Activated CD4-positive, CD25-positive, alpha-beta regulatory T cell treated with anti-CD3 and anti-CD28 coated beads, Interleukin-2, amount 50 U/mL, for 16 hours (primary cell): ENCODE measurements at places on chromosomes 2 and 18.

GRCh38 chr18:49728542-49728941 lies 84.8 kb downstream of the ACAA2 start:
- DNase-seq = no peak

DNA sequence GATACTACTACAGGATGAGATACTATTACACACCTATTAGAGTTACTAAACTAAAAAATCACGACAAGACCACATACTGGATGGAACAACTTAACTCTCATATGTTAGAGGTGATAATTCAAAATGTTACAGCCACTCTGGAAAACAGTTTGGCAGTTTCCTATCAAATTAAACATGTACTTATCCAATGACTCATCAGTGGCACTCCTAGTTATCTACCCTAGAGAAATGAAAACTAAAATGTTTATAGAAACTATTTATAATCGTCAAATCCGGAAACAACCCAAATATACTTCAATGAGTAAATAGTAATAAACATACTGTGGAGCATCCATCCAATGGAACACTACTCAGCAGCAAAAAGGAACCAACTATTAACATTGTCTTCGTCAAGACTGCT lies 137.0 kb upstream of the RBBP8 start:
- no peak for DNase-seq

DNA sequence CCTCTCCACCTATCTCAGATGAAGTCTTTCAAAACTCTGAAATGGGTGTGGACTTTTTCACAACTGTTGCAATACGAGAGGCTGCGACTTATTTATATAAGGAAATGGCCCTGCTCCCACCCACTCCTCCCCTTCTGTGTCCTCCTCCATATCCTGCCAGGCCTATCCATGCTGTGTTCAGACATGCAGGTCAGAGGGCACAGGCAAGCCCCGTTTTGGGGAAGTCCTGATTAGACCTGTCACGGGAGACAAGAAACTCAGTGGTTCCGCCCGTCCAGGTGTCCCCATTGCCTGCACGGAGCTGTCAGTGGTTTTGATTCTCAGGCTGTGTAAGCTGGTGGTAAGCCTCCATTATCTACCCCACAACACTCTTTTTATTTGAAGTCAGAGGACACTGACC lies 99.6 kb upstream of the MGAT5 start:
- no peak for DNase-seq

GRCh38 chr2:148819019-148819585 lies 55.9 kb upstream of the KIF5C start:
- DNase-seq = no peak

DNA sequence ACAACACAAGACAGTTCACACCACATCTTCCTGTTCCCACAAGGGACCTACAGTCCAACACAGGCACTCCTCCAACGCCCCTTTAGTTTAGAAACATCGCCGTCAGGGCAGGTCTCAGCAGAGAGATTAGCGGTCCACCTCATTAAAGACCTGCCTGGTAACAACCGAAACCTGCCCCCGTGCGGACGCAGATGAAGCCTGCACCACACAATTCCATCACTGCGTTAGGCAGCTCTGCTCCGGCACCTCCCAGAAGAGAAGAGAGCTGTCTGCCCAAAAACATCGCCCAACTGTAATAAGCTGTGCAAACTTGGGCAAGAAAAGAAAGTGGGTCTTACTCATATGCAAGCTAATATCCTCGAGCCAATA lies 32.7 kb downstream of the ZNF516 start:
- no peak for DNase-seq

GRCh38 chr2:236956031-236956618 lies 129.6 kb upstream of the COPS8 start:
- DNase-seq = no peak

DNA sequence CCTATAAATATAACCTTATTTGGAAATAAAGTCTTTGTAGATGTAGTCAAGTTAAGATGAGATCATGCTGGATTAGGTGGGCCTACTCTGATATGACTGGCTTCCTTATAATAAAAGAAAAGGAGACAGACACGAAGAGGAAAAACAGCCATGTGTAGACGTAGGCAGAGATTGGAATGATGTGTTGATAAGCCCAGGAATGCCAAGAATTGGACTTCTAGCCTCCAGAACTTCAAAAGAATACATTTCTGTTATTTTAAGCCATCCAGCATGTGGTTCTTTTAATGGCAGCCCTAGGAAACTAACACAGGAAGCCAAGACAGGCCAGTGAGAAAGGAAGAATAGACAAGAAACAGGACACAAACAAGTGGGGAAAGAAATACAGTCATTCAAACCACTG lies 68.6 kb downstream of the NYAP2 start:
- no peak for DNase-seq

GRCh38 chr2:226352941-226353560 lies 446.6 kb downstream of the IRS1 start:
- no peak for DNase-seq

- no peak for DNase-seq
Observed at GRCh38 chr2:96685577-96686459, 43.3 kb downstream of the FER1L5 start.

DNA sequence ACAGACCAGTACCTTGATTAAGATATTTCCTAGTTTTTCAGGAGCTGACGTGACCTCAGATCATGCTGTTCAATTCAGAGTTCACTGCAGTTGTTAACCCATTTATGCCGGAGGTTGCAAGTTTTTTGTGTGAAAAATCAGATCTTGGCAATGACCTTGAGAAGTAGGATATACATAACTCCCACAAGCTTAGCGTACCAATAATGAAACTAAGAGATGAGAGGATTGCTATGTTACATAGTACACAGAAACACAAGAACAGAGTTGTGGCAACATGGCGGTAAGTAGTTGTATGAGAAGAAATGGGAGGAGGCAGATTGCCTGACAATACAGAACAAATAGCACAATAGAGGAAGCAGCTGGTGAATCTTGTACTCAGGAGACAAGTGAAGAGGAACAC lies 39.1 kb downstream of the PPIG start:
- no peak for DNase-seq

- no peak for DNase-seq
Observed at GRCh38 chr18:79522451-79523205, 126.9 kb downstream of the NFATC1 start.

DNA sequence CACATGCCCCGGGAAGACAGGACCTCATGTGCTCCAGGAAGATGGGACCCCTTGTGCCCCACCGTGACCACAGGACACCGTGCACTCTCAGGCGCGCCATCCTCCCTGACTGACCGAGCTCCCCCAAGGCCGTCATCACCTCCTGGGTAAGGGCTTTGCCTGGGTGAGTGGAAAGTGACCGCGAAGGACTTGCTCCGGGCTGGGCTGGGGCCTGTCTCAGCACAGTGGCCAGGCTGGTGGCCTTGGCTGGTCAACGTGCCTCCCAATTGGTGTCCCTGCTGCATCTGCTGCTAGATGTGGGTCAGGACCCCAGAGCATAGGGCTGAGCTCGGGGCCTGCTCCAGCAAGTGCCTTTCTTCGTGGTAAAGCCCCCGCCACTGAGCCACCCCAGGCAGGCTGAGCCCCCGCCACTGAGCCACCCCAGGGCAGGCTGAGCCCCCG lies 69.7 kb upstream of the CTDP1 start:
- DNase-seq = no peak

GRCh38 chr18:69691008-69691760 lies 256.5 kb downstream of the CD226 start:
- DNase-seq = no peak

DNA sequence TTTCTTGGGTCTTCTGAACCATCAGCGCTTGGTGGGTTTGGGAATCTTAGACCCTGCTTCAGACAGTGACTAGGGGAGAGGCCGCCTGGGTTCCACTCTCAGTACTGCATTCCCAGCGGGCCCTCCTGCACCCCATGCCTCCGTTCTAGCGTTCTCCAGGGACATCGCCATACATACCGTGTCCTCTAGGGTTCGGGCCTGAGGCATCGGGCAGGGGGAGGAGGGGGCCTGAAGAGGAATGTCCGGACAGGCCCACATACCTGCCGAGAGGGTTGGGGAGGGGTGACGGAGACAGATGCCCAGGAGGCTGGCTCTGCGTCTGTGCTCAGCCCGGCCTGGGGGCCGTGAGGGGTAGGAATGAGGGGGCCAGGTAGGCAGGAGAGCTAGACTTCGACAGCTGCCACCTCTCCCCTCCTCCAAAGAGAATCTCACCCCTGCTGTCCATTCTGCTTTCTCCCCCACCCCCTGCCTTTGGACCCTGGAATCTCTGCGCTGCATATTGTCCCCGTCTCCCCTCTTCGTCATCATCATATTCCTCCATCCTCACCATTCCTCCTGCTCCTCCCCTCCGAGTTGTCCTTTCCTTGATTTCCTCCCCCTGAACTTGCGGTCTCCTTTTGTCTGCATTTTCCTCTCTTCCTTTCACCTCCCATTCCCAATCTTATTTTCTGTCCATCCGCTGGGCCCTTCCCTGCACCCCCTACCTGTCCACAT lies 7.8 kb upstream of the WNT10A start:
- DNase-seq = no peak

GRCh38 chr2:31813016-31813415 lies 197.8 kb downstream of the MEMO1 start:
- no peak for DNase-seq

DNA sequence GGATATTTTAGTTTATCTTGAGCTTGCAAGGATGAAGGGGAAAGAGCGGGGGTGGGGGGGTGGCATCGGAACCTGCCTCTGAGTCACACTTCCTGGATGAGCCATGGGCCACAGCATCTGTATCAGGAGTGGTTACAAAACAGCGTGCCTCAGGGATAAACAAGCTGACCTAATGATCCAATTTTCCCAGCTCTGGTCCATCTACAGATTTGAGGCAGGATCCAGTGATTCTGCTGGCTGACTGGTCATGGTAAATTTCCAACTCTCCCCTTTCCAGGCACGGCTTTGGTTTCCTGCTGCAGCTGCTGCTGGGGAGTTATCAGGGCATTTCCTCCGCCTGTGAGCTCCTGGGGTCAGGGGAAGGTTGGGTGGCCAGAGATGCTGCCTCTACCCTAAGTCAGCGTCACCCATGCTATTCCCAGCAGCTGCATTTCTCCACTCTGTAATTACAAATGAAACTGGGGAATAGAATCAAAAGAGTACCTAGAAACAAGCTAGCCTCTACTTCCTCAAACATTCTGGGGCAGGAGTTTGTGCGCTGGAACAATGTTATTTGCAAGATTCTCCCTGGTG lies 4.7 kb upstream of the HPCAL1 start:
- peak; percentile 12 for DNase-seq

- DNase-seq = no peak
Observed at GRCh38 chr18:35005963-35006577, 35.1 kb upstream of the MAPRE2 start.

GRCh38 chr2:134367213-134367612 lies 113.3 kb downstream of the MGAT5 start:
- DNase-seq = no peak

GRCh38 chr2:45935791-45936622 lies 284.5 kb downstream of the PRKCE start:
- DNase-seq = no peak

GRCh38 chr2:106734165-106734564 lies 151.8 kb downstream of the ST6GAL2 start:
- no peak for DNase-seq

DNA sequence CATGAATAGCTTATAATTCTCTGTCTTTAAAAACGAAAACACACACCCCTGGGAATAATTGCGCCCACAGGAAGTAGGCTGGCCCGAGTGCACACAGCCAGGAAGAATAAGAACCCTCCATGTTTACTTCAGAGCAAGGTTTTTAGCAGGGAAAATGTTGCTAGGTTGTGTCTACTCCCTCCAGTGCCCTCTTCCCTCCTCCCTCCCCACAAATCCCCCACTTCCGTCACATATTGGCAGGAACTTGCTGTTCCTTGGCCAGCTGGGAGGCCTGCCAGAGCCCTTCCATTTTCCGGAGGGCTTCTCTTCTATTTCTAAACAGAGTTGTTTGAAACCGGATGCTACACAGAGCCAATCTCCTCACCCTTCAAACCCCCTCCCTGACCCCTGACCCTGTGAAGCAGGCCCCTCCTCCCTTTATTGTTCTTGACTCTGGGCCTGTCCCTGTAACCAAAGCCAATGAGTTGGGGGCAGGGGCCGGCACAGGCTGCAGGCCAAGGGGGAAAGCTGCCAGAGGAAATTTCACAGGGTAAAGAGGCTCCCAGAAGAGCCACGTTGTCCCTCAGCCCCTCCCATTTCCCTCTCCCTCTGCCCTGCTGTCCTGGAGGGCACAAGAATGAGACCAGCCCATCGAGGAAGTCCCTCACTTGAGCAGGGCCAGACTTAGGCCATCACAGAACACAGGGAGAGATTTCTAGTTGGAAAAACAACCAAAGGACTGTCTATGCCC lies 49.8 kb upstream of the LGALSL start:
- no peak for DNase-seq

- no peak for DNase-seq
Observed at GRCh38 chr2:20444993-20445910, 1.6 kb upstream of the RHOB start.

- no peak for DNase-seq
Observed at GRCh38 chr18:76691800-76692199, 130.6 kb upstream of the ZNF236 start.

GRCh38 chr2:128344101-128344500 lies 25.4 kb upstream of the HS6ST1 start:
- DNase-seq = no peak
